Right lung (tissue), 10 donors: ENCODE measurements at places on chromosomes 11 and 22. TPM values are rescaled to one million over a fixed set of nuclear protein-coding genes. Genes with fewer than 3 reads are reported as not detected.

Gene PRODH
- 73.4 TPM for polyA plus RNA-seq

Gene LYVE1
- 134 TPM for polyA plus RNA-seq

Gene C11orf86
- not detected for polyA plus RNA-seq

Gene VSIG10L2
- polyA plus RNA-seq, result not detected

Gene PATE4
- 0.16 TPM for polyA plus RNA-seq

Gene RHOD
- polyA plus RNA-seq, result 8.5 TPM

Gene CARD16
- polyA plus RNA-seq, result 22.8 TPM

Gene FBLN1
- polyA plus RNA-seq, result 311 TPM

Gene SREBF2
- 52.1 TPM for polyA plus RNA-seq

Gene CBLIF
- polyA plus RNA-seq, result not detected

Gene C11orf65
- polyA plus RNA-seq, result 2.5 TPM

Gene TUBA8
- 2.1 TPM for polyA plus RNA-seq

Gene OR51B2
- not detected for polyA plus RNA-seq

Gene KDM4D
- 2.2 TPM for polyA plus RNA-seq
